A172 (cell line): ENCODE measurements at places on chromosomes 13 and 19.
A peak's percentile ranks its signal among the peaks of the same experiment; 100 is the strongest.

DNA sequence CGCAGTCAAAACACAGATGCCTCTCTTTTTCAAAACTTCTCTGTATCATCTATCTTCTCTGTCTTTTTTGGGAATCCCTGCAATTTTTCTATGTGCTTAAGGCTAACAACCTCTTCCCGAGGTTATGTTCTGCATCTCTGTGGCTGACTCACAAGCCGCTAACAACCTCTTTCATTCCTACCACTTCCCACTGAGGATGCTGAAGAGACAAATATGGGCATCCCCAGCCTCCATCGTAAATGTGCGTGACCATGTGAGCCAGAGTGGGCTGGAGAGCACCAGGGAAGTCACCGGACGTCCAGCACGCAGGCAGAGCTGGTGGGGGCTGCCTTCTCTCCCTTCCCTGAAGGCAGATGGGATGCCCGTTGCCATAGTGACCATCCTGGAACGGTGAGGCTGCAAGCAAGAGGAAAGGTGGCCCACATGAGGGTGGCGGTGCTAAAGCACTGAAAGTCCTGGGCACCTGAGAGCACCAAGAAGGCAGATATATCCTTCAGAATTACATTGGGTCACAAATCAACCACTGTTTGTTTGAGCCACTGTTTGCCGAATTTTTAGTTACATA is 122.8 kb downstream of the SHISA2 start:
- no peak for DNase-seq

DNA sequence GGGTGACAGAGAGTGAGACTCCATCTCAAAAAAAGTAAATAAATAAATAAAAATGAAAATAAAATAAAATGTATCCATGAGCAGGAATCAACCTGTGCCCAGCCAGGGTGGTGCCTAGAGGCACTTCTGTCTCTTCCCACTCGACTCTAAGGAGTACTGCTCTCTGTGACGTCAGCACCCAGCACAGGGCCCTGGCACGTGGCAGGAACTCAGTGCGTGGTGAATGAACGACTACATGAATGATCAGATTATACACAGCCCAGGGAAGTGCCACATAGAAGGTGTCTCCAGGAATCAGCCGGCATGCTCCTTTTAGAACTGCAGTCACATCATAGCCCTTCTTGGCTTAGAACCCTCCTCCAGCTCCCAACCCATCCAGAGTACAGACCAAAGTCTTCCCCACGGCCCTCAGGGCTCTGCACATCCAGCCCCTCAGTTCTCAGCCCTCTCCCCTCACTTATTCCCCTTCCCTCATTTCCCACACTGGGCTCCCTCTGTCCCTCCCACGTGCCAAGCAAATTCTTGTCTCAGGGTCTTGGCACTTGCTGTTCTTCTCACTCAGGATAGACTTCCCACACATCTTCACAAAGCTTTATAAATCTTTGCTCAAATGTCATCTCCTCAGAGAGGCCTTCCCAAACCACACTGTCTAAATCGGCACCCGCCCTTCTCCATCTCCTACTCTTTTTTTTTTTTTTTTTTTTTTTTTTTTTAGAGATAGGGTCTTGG is 4.2 kb downstream of the CLIP3 start:
- DNase-seq = no peak

GRCh38 chr19:56113074-56113632 is 7.9 kb downstream of the ZNF787 start:
- DNase-seq = no peak

- no peak for DNase-seq
Measured at GRCh38 chr13:113855931-113856715, 7.8 kb downstream of the GAS6 start.

DNA sequence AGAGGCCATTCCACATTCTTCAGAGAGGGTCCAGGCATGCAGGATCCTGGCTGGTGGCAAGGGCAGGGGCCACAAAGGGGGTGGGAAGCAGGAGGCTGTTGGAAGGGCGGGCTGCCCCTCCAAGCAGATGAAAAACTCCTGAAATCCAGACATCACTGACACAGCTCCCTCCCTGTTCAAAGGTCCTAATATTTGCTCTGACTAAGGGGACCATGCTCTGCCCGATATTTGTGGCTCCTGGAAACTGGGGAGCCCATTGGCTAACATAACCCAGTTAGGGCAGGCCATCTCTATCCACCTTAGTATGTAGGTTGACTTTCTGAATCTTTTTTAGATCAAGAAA is 3.3 kb upstream of the CDX2 start:
- DNase-seq = no peak

DNA sequence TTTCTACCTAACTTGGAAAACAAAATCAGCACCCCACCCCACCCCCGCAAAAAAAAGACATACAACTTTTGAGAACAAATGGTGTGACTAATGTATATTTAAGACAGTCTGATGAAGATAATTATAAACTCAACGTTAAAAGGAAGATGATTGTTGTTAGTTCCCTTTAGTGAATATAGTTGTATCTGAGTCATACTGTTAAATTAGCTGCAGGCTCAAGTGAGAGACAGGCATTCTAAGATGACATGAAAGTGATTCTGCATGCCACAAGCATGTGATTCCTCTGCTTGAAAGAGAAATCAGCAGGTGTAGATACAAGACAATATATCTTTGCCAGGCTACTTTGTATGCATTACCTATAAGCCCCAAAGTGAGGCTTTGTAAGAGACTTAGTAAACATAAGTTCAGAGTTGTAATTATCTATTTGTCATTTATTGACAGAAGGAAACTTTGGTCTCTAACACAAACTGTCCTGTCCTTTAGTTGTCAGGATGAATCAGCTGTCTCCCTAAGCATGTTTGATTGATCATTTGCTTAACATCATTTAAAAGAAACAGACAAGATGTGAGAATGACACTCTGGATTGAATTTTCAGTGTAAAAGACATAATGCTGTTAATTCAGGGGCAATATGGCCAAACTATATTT is 319.4 kb upstream of the HTR2A start:
- DNase-seq = peak; percentile 71

GRCh38 chr19:8504171-8504570 is 1.7 kb upstream of the PRAM1 start:
- DNase-seq = no peak

DNA sequence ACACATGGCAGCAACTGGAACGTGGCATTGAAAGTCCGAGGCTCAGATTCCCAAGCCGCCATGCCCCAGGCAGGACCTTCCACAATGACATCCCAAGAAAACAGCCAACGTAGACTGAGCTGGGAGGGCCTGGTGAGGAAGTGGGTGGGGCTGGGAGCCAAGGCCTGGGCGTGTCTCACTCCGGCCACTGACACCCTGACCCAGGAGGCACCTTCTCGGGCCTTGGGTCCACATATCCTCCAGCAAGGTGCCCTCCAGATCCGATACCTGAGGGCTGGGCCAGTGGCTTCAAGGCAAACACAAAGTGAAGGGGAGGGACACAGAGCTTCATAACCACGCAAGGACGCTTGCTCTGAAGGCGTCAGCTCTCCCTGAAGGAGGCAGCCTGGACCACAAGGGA is 43.0 kb downstream of the RAB20 start:
- DNase-seq = no peak

- DNase-seq = no peak
Measured at GRCh38 chr19:56217039-56217949, 15.2 kb downstream of the ZSCAN5C start.

DNA sequence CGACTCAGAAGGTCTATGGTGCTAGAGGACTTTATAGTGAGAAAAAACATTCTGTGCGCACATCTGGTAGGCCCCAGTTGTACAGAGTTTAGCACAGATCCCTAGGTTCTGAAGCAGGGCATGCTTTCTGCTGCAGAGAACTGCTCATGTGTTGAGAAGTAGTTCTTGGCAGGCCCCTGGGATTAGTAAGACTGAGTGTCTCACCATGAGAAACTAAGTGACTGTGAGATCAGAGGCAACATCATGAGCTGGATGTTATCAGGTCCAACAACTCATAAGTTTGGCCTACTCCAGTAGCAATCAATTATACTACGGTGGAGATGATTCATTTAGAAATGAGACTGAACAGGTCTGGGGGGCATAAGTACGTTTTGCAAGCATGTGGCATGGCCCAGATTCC is 507.4 kb upstream of the KLF12 start:
- DNase-seq = no peak

DNA sequence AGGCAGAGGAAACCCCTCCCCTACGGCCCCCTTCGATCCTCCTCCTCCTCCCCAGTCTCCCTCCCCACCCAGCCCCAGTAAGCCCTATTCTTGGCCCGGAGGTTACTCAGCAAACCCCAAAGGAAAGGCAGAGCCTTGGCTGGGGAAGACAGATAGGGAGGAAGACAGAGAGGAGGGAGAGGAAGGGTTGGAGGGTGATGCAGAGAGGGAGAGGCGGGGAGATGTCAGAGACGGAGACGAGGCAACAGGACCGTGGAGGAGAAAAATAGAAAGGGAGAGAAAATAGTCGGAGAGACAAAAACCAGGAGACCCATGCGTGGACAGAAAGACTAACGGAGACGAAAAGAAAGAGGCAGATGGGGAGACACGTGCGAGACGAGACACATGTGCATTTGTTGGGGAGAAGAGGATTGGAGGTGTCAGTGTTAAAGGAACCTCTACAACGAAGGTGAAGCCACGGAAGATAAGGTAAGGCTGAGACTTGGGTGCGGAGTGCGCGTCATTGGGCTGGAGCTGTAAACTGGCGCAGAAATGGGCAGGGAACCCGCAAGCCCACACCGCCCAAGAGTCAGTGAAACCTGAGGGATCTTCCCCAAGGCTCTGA is 2.9 kb downstream of the TGFB1 start:
- DNase-seq = no peak
